Kidney epithelial cell (primary cell): ENCODE measurements at places on chromosomes 5 and 9. TPM values are rescaled to one million over a fixed set of nuclear protein-coding genes. Genes with fewer than 3 reads are reported as not detected.

Gene MAN1B1
- total RNA-seq, result 76.8 and 80.3 TPM in 2 replicates

Gene PAPPA
- 15.4 and 15.5 TPM in 2 replicates for total RNA-seq

Gene PCDHGC4
- total RNA-seq, result 0.62 and 1.1 TPM in 2 replicates

GRCh38 chr9:121685146-121685794 is 33.8 kb downstream of the DAB2IP start:
- no peak for DNase-seq

GRCh38 chr5:159132429-159133040 is 32.8 kb upstream of the EBF1 start:
- no peak for DNase-seq

- DNase-seq, result no peak
These were observed 135.2 kb downstream of the RXRA start for GRCh38 chr9:134461426-134461982.

- no peak for DNase-seq
These were observed 49.0 kb upstream of the GARNL3 start for GRCh38 chr9:127215268-127216209.

DNA sequence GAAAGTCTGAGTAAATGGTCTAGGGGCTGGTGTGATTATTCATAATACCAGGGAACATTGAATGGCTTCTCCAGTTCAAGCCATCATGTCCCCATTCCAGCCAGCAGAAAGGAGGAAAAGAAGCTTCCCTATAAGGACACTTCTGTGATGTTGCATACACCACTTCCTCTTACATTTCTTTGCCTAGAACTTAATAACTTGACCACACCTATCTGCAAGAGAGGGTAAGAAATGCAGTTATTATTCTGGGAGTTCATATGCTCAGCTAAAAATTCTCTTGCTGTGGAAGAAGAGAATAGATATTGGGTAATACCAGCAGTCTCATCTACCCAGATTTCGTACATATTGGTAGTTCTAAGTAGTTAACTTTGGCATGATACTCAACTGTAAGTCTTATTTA is 166.1 kb downstream of the SLC28A3 start:
- DNase-seq, result no peak

DNA sequence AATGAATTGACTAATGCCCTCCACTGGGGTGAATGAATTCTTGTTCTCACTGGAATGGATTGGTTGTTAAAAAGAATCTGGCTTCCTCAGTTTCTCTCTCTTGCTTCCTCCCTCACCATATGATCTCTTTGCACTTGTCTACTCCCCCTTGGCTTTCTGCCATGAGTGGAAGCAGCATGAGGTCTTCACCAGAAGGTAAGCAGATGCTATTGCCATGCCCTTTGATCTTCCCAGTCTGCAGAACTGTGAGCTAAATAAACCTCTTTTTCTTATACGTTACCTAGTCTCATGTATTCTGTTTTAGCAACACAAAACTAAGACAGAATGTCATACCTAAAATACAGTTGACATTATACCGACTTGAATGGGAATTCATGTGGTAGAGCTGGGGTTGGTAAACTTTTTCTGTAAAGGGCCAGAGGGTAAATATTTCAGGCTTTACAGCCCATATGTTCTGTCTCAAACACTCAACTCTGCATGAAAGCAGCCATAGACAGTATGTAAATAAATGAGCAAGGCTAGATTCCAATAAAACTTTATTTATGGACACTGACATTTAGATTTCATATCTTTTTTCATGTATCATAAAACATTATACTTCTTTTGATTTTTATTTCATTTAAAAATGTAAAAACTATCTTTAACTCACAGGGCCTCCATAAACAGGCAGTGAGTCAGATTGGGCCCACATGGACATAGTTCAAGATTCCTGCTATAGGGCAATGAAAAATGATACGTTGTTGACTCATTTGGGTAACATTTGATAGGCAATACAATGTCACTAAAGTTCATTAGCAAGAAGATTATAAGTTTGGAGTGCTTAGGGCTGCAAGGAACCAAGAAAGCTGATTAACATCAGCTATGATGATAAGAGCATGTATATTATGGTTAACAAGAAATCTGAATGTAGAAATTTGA is 79.4 kb upstream of the TLE4 start:
- no peak for DNase-seq

DNA sequence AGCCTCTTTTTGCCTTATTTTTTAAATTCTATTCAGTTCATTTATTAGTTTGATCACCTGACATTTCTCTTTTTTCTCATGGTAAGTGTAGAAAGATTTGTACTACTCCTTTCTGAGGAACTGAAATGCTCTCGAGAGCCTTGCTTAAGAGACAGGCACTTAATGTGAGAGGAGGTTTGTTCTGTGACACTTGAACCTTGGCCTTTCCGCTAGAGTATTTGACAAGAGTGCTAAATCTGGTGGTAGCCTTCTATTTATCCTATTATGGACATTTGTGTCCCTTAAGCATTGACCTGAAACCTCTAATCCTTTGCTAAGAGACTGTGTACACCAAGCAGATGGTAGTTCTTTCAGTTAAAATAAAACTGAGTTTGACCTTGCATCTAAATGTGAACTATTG is 805.0 kb upstream of the PTPRD start:
- no peak for DNase-seq

DNA sequence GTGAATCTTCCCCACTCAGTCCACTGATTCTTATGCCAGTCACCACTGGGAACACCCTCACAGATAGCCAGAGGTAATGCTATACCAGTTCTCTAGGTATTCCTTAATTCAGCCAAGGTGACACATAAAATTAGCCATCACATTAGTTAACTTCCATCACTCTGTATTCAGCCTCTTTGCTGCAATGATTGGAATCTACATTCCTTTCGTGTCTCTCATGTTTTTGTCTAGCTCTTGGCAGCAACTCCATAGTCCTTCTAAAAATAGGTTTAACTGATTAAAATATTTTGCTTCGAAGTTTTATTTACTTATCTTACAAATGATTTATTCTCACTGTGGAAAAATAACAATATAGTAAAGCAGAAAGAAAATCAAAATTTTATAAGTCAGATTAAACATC is 19.6 kb upstream of the RNF20 start:
- no peak for DNase-seq

GRCh38 chr9:130713286-130713960 is 19.8 kb downstream of the EXOSC2 start:
- no peak for DNase-seq

DNA sequence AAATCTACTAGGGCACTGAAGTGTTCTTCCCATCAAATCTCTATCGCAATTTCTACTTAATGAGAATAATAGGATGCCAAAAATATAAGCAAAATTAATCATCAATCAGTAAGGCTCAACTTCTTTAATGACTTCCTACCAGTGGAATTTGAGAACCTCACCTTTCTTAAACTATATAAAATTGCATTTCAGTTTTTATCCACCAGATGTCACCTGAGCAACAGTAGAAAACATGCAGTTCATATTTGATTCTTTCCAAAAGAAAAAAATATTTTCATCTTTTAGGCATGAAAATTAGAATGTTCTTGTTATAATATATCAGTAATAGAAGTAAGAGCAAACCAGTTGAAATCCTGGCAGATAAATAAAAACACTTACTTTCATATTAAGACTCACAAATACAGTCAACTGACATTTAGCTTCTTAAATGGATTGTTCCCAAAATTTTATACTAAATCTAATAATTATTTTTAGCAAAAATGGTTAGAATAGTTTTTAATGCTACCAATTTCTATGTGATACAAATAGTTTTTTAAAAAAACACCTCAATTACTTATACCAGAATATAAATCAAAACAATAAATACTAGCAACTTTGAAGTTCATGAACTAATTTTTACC is 13.4 kb upstream of the CCDC112 start:
- no peak for DNase-seq

DNA sequence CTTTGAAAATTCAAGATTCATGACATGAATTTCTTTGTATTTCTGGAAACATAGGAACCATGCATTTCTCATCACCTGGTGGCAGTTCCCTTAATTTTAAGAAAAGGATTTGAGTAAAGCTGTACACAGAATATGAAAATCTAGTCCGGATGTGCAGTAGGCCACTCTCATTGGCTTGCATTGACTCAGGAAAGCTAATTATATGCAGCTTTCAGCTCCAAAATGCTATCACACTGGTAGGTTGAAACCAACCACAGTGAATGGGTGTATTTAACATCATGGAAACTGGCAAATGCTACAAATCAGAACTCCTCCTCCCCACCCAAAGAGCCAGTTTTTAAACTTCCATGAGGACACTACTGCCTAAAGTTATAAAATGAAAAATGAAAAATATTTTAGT is 161.6 kb upstream of the FBXL17 start:
- DNase-seq, result no peak
